ENCODE measurements at places on chromosomes 2 and 18. TPM values are rescaled to one million over a fixed set of nuclear protein-coding genes. Genes with fewer than 3 reads are reported as not detected.

DNA sequence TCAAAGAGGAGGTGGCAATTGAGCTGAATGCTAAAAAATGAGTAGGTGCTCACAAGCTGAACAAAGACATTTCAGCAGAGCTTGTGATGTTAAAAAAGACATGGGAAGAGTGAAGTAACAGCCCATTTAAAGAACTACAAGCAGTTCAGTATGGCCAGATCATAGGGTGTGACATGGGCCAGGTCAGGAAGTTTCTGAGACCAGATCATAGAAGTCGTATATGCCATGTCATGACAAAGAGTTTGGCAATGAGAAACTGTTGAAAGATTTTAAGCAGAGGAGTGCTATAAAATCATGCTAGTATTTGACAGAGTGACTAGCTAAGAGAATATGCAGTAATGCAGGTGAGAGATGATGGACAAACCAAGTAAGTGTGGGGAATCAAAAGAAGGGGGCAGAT, 7.3 kb upstream of the PELI1 start:
- no peaks in the 10 kb centered on the region for H3K36me3 ChIP-seq
- no peak overlapping the region for H3K4me3 ChIP-seq
- no peak for DNase-seq
- H3K4me1 ChIP-seq: no peaks in the 10 kb centered on the region

GRCh38 chr18:23169673-23170044, 34.4 kb downstream of the CABLES1 start:
- H3K27ac ChIP-seq: no peak overlapping the region
- no peaks in the 10 kb centered on the region for H3K27me3 ChIP-seq
- no peak overlapping the region for H3K4me3 ChIP-seq

- H3K27me3 ChIP-seq: no peaks in the 10 kb centered on the region
- DNase-seq: no peak
- H3K36me3 ChIP-seq: no peaks in the 10 kb centered on the region
- no peak overlapping the region for H3K27ac ChIP-seq
- no peaks in the 10 kb centered on the region for H3K4me1 ChIP-seq
These were observed 679.6 kb downstream of the MBD2 start for GRCh38 chr18:53544917-53545316.

- no peaks in the 10 kb centered on the region for H3K4me1 ChIP-seq
- H3K27ac ChIP-seq: no peak overlapping the region
- H3K27me3 ChIP-seq: no peaks in the 10 kb centered on the region
- H3K4me3 ChIP-seq: no peak overlapping the region
- no peaks in the 10 kb centered on the region for H3K36me3 ChIP-seq
These were observed 499.0 kb downstream of the CPS1 start for GRCh38 chr2:211055438-211055837.

- no peak overlapping the region for H3K27ac ChIP-seq
- H3K4me1 ChIP-seq: peaks cover 7% of the 10 kb centered on the region
- H3K36me3 ChIP-seq: no peaks in the 10 kb centered on the region
- no peaks in the 10 kb centered on the region for H3K27me3 ChIP-seq
These were observed 6.7 kb downstream of the CWC22 start for GRCh38 chr2:180000434-180000833.

GRCh38 chr2:100182494-100183361, 40.3 kb upstream of the AFF3 start:
- no peak overlapping the region for H3K27ac ChIP-seq
- peak; percentile 71 for DNase-seq
- H3K36me3 ChIP-seq: no peaks in the 10 kb centered on the region
- peaks cover 7% of the 10 kb centered on the region for H3K4me1 ChIP-seq
- H3K4me3 ChIP-seq: no peak overlapping the region

The KCNG2 gene
- total RNA-seq: 7.6 TPM

The ASTL gene
- 0.87 TPM for total RNA-seq

Measured in testis (tissue), 5 donors.